ENCODE measurements at places on chromosomes 1 and 21. TPM values are rescaled to one million over a fixed set of nuclear protein-coding genes. Genes with fewer than 3 reads are reported as not detected.

Gene BSND
- total RNA-seq, result not detected

Gene CYP4A11
- not detected for total RNA-seq

Gene ST3GAL3
- total RNA-seq, result 14.9 TPM

Gene HPCAL4
- total RNA-seq, result not detected

Gene GPR61
- total RNA-seq, result 0.53 TPM

Gene GPR3
- 1.1 TPM for total RNA-seq

Gene FCRLB
- total RNA-seq, result 0.14 TPM

Gene BRDT
- not detected for total RNA-seq

Gene OLFM3
- 1.1 TPM for total RNA-seq

Gene GALE
- 53.3 TPM for total RNA-seq

Gene MR1
- 0.64 TPM for total RNA-seq

Gene CLDN19
- total RNA-seq, result 8.2 TPM

Gene KCNQ4
- 0.67 TPM for total RNA-seq

Gene RER1
- 93.6 TPM for total RNA-seq

Gene KLHDC7A
- 1.6 TPM for total RNA-seq

Gene UQCRH
- 221 TPM for total RNA-seq

Gene BACE2
- 15.6 TPM for total RNA-seq

Gene AMY2A
- not detected for total RNA-seq

Gene TTLL7
- total RNA-seq, result 106 TPM

Gene PLA2G2D
- total RNA-seq, result not detected

Gene FCRL1
- total RNA-seq, result not detected

Gene S100A1
- total RNA-seq, result not detected

Gene PDE4B
- total RNA-seq, result 0.42 TPM

Gene CTSS
- 0.17 TPM for total RNA-seq

Gene KIF2C
- total RNA-seq, result 26.6 TPM

All from progenitor cell of endocrine pancreas (in vitro differentiated cells).